Thymus (tissue), 14 donors: ENCODE measurements at places on chromosomes 3 and 15. TPM values are rescaled to one million over a fixed set of nuclear protein-coding genes. Genes with fewer than 3 reads are reported as not detected.

Gene GPR62
- 0.02 TPM for polyA plus RNA-seq

Gene IQCH
- polyA plus RNA-seq, result 0.91 TPM

Gene CXCR6
- 8.5 TPM for polyA plus RNA-seq

Gene NCK1
- 45.2 TPM for polyA plus RNA-seq

Gene ARNT2
- polyA plus RNA-seq, result 2.4 TPM

Gene CIB2
- 11.2 TPM for polyA plus RNA-seq

Gene ATP13A5
- polyA plus RNA-seq, result 0.37 TPM

Gene HTR3E
- polyA plus RNA-seq, result 0.05 TPM

Gene SLC9A9
- 21.2 TPM for polyA plus RNA-seq

Gene LINGO1
- 0.75 TPM for polyA plus RNA-seq

Gene MEX3B
- 8.4 TPM for polyA plus RNA-seq

Gene RPL39L
- polyA plus RNA-seq, result 7.6 TPM

Gene IGF2BP2
- 2.0 TPM for polyA plus RNA-seq

Gene TRPM1
- 0.02 TPM for polyA plus RNA-seq

Gene PTX3
- 12.2 TPM for polyA plus RNA-seq

Gene PLS1
- 2.0 TPM for polyA plus RNA-seq

Gene WWTR1
- polyA plus RNA-seq, result 12.9 TPM

Gene CCDC39
- 0.02 TPM for polyA plus RNA-seq

Gene SPRED1
- polyA plus RNA-seq, result 5.3 TPM

Gene EPHA6
- 0.09 TPM for polyA plus RNA-seq
